Activated T-cell treated with anti-CD3 and anti-CD28 coated beads for 4 hours (primary cell): ENCODE measurements at places on chromosomes 12 and 14.

GRCh38 chr12:112798048-112798760 is 6.7 kb downstream of the RPH3A start:
- no peak for DNase-seq

- DNase-seq, result no peak
These were observed 5.1 kb upstream of the SIX1 start for GRCh38 chr14:60654334-60654821.

DNA sequence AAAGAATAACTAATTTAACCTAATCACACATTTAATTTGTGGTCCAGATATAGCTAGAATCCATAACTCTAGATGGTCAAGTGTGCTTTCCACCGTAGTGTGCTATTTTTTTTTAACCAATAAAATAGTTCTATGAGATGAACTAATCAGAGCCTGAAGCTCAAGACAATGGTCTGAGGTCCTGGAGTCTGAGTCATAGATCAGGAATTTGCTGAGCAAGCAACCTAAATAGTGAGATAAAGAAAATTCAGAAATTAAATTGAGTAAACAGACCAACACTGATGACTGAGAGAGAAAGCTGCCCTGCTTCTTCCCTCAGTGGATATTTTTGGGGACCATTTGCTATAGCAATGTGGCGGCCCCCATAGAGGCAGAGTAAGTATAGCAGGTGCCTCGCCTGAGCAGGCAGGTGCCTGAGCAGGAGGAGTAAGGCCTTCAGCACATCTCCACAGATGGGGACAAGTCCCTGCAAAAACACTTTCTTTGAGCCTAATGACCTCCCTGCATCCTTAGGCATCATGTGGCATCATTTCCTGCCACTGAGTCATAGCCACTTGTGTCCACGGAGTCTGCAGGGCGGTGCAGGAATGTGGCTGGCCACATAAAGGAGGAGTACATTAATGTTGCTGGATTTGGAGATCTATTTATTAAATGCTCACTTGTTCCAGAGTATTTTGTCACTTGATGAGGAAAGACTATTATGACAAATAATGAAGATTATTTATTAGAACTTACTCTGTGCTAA is 13.9 kb upstream of the CLEC4E start:
- DNase-seq, result no peak

DNA sequence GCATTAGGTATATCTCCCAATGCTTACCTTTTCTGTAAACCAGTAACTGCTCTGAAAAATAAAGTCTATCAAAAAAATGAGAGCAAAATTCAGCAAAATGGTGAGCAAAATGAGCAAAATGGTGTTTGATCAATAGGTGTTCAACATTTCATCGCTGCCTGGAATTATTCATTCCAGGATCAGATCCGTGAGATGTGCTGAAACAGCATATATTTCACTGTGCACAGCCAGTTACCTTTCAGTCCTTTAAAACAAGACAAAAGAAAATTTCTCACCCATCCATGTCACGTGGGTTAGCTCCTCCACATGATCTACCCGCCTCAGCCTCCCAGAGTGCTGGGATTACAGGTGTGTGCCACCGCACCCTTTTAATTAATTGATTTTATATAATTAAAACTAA is 8.1 kb upstream of the FGF23 start:
- no peak for DNase-seq

GRCh38 chr14:55819610-55820304 is 239.8 kb downstream of the KTN1 start:
- DNase-seq, result no peak

- no peak for DNase-seq
These were observed 1.8 kb downstream of the KERA start for GRCh38 chr12:91055976-91056375.

DNA sequence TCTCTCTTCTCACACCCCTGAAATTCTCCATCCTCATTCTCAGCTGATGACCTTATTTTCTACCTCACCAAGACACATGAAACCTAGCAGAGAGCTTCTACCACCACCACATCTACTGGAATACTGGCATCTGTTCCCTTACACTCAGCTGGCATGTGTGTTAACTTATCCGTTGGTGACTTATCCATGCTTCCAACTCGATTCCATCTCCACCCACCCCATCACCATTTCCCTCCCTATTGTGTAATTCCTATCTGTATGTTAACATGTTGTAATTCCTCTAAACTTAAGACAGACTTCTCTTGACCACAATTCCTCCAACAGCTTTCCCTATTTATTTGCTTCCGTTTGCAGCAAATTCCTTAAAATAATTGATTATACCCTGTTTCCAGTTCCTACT is 15.4 kb downstream of the C1S start:
- DNase-seq, result no peak

GRCh38 chr14:34538871-34539406 is 562 bp downstream of the EAPP start:
- no peak for DNase-seq

DNA sequence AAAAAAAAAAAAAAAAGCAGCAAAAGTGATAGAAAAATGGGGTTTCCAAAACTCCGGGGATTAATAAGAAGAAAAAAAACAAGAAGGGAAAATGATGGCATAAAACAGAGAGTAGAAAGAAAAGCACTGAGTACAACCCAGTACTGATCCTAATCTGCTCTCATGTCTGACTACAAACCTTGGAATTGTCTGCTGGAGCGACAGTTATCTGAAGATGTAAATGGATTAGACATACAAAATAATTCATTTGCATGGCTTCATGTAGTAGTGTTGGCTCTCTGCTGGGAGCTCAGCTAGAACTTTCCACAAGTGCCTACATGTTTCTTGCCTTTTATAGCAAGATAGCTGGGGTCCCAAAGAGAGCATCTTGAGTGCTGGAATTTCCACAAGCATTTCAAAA is 34.2 kb downstream of the ZCRB1 start:
- DNase-seq, result no peak

GRCh38 chr14:53606203-53606602 is 350.4 kb downstream of the BMP4 start:
- no peak for DNase-seq

- DNase-seq, result no peak
These were observed 52.6 kb upstream of the GPATCH2L start for GRCh38 chr14:76098916-76099675.

DNA sequence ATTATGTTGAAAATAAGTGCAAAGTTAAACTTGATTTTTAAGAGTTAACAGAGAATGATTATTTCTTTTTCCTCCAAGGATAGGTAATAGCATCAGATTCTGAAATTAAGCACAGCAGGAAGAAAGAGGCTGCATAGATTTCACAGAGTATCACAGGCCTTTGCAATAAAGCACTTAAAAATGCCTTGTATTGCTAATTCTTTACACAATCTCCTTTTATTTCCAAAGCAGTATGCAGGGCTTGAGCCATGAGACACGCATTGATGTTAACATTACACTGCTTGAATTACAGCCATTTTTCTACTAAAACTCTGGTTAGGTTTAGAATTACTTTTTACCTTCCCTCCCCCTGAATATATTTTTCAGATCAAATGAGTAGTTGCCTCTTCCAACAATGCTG is 398.3 kb downstream of the BCAT1 start:
- DNase-seq, result no peak

DNA sequence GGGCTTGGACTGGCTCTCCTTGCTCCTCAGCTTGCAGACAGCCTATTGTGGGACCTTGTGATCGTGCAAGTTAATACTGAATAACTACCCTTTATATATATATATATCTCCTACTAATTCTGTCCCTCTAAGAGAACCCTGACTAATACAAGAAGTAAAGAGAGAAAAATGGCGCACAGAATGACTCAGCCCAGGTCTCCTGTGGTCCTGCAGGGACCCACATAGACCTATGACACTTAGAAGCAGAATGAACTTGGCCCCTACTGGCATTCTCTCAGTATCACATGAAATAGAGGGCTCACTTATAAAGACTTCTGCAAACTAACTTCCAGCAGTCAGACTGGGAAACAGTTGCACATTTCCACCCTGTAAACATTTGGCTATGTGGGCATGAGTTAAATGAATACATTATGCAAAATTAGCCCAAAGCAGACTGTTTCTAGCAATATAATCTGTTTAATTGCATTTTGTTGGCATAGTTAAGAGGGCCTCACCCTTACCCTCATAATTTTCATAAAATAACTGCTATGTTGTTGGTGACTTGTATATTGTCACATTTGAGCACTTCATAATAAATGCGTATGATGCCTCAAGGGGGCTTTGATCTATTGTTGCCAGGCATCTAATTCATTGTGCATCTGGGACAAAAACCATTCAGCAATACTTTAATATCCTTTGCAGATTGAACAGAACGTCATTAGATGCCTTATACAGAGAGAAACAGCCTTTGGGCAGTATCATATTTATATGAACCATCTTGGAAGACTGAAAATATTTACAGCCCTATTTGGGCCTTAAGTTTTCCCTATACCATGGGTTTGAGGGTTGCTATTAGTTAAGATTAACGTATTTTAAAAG is 349.7 kb upstream of the DIO2 start:
- DNase-seq, result no peak

GRCh38 chr14:73457041-73457923 is 1.1 kb downstream of the NUMB start:
- DNase-seq, result no peak

GRCh38 chr12:62128175-62128975 is 131.8 kb upstream of the USP15 start:
- DNase-seq, result no peak

- DNase-seq, result no peak
These were observed 18.1 kb downstream of the TMEM253 start for GRCh38 chr14:21118933-21119332.

DNA sequence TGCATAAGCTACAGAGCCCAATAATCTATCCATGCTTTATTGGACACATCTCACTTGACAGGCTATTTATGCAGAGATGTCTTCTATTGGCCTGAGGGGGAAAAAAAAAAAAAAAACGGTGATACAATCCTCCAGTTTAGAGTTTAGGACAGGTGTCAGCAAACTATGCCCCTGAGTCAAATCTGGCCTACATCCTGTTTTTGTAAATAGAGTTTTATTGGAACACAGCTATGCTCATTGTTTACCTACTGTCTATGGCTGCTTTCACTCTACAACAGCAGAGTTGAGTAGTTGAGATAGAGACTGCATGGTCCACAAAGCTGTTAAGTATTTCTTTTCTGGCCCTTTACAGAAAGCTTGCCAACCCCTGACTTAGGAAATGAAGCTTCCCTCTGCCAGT is 403.1 kb downstream of the C12orf75 start:
- DNase-seq, result no peak

DNA sequence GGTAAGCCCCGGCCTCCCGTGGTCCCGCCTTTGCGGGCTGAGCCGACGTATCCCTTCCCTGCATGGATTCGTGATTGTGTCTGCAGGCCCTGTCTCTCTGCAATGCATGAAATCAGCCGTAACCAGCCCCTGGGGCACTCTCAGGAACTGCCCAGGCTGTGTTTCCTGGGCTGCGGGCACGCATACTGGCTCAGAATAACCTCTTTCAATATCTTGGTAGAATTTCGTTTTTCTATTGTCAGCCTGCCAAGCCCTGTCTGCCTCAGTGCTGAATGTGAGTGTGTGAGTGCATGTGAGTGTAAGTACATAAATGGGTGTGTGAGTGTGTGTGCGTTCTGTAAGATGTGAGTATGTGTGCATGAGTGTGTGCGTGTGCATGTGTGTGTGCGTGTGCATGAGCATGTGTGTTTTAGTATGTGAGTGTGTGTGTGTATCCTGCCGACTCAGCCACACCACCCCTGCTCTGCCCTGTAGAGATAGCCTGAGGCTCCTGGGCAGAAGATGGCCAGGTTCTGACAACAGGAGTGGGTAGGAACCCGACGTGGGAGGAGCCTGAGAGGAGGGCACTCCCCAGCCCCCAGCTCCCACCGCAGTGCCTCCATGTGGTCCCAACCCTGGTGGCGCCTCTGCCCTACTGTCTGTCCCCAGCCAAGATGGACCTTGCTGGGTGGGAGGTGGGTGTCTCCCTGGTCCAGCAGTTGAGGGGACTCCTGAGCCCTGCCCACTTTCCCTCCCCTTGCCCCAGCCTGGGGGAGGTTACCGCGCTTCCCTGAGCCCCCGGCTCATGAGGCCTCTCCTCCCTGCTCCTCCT is 268.8 kb downstream of the ADGRD1 start:
- no peak for DNase-seq

- no peak for DNase-seq
These were observed 105.4 kb downstream of the DENND5B start for GRCh38 chr12:31485571-31485970.

DNA sequence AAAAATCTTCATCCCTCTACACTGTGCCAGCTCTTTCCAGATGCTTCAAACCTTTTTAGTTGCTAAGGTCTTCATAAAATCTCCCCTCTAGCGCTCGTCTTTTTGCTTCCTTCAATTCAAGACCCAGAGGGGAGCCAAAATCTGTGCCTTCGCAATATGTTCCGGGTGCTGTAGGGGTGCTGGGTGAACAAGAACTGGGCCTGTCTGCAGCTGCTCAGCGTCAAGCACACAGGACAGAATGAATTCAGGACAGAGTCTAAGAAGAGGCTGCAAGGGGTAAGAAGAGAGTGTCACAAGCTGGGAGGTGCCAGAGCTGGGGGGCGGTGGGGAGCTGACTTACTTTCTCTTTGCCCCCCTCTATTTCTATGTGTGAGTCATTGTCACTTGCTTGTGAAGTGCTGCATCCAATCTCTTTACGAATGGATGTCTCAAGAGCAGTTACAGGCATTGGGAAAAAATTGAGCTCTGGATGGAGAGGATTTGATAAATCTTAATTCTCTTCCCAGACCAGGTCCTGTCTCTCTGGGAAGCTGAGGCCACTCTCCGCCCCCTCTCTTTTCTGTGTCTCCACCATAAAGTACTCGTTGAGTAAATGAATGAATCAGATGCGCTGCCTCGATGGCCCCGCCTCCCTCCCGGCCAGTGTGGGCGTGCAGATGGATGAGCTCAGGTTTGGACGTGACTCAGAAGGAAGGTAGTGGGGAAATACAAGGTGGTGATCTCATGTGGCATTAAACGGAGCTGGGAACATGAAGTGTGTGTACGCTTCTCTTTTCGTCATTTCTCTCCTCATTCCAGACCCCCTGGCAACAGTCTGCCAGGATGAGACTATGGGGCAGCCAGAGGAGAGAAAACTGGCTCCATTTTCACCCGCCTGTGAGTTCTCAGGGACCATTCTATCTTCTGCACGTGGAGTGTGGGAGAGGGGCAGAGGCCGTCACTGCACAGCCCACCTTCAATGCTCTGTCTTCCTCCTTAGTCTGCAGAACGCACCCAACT is 91.3 kb downstream of the TSPAN9 start:
- DNase-seq, result no peak

GRCh38 chr14:23071921-23072539 is 14.7 kb upstream of the CDH24 start:
- no peak for DNase-seq

DNA sequence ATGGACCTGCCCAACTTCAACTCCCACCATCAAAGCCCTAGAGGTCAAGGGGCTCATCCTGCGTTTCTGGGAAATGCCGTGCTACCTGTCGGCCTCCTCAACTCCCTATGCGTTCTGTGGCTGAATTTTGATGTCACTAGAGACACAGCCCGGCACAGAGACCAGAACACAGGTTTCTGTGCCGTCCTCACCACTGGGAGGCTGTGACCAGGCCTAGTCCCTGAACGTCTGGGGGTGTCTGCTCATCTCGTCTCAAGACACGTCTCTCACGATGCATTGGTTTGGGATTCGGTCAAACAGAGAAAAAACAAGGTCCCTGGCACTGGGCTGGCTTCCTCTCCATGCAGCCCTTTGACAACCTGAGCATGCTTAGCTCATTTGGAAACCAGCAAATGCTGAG is 33.5 kb downstream of the SLC15A4 start:
- DNase-seq, result no peak
